Myocyte (in vitro differentiated cells): ENCODE measurements at places on chromosomes 12 and 14. TPM values are rescaled to one million over a fixed set of nuclear protein-coding genes. Genes with fewer than 3 reads are reported as not detected.

Gene IL22
- not detected in 2 replicates for total RNA-seq

DNA sequence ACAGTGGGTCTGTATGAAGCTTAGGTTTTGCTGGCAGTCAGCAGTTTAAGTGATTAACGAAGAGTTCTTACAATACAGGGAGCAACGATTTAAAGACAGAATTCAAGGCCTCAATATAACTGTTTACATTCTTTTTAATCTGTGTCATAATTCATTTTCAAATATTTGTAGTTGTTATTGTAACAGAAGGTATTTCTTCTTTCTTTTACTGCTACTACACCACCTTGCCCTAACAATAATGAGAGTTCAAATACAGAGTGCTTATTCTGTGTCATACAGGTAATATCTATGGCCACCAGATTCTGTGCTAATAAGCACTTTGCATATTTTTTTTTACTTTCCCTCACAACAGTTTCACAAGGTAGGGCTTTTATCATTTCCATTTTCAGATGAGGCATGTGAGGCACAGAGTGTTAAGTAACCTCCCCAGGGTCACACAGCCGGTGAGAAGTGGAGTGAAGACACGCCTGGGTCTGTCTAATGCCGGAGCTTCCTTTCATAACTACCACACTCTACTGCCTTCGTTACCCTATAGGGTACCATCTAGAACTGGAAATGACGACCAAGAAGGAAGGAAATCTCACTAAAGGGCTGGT is 81.9 kb downstream of the PELI2 start:
- no peak for DNase-seq

Gene OR4Q3
- not detected in 2 replicates for total RNA-seq

DNA sequence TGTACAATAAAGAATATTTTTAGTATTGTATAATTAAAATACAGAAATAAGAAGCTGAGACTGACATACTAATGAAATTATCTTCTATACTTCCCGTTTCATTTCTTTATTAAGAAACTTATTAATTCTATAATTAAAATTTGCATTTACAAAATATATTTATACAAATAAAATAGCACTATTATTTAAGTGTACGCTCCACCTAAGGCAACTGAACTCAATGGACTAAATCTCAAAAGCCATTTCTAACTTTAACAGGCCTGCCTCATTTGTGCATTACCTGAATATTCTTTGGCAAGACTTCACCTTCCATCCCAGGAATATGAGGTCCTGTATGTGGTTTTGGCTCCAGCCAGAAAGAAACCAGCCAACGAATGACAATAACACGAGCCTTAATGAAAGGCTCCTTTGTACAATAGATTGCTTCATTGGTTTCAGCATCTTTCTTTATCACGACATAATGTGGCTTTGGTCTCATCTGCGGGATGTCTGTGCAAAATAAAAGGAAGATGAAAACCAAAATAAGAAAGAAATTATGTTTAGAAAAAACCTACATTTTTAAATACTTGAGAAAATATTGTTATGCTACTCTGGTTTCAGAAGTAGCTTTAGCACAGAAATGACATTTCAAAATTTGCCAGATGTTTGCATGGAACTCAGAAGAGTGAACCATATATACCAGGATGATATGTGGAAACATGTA is 58.7 kb downstream of the RALGAPA1 start:
- no peak for DNase-seq

Gene RHOJ
- not detected in 2 replicates for total RNA-seq

Gene KERA
- total RNA-seq, result not detected in 2 replicates

DNA sequence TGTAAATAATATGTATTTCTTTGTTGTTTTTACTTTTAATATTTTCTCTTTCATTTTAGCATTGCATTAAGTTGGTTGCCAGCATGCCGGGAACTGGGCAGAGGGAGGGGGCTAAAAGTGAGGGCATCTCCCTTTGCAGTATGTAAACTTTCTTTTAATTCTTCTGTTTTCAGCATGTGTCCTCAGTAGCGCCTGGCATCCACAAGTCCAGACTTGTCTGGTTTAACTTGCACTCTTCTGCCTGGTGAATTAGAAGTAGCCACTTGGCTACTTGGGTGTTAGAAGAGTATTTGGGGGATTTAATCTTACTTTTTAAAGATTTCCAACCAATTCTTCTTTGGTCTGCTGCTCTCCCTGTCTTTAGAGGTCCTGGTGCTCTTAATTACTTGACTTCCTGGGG is 117.2 kb upstream of the SCAF11 start:
- DNase-seq, result no peak

DNA sequence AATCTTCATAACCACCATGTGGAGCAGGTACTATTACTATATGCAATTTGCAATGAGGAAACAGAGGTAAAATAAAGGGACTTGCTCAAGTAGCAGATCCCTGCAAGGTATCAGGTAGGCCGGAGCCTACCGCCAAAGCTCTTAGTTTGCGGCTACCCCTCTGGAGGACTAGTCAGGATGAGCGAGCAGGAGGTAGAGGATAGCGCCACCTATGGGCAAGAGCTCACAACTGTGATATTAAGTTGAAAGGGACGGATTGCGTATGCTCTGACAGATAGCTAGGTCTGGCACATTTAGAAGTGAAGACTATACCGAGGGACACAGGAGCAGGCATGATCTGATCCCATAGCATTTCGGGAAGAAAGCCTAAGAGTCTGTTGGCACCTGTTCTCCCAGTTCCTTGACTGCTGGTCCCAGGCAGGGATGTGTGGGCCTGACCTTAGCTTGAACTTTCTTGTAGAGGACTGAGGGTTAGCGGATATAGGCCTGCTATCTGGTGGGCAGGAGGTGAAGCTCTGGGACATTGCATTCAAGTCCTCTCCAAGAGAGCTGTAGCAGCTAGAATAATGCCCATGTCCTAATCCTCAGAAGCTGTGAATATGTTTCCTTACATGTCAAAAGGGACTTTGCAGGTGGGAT is 48.0 kb downstream of the SLC17A8 start:
- peak; percentile 19 for DNase-seq

- no peak for DNase-seq
These were observed 92.9 kb downstream of the KCNC2 start for GRCh38 chr12:75116646-75117198.

DNA sequence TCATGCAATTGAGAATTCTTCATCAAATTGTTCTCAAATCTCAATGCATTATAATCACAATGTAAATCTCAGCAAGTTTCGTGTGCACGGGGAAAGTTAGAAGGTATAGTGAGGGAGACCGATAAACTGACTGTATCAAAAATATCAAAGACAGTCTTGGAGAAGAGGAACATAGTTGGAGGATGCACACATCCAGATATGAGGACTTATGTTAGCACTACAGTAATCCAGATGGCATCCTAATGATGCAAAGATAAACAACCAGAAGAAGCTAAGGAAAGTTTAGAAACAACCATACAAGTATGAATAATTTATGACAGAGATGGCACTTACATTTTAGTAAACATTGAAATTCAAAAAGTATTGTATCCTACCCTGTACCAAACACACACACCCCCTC is 760.1 kb downstream of the RPS29 start:
- no peak for DNase-seq

GRCh38 chr14:101476258-101476915 is 84.9 kb upstream of the DIO3 start:
- no peak for DNase-seq

- no peak for DNase-seq
These were observed 91.0 kb downstream of the TBX3 start for GRCh38 chr12:114592946-114593345.

DNA sequence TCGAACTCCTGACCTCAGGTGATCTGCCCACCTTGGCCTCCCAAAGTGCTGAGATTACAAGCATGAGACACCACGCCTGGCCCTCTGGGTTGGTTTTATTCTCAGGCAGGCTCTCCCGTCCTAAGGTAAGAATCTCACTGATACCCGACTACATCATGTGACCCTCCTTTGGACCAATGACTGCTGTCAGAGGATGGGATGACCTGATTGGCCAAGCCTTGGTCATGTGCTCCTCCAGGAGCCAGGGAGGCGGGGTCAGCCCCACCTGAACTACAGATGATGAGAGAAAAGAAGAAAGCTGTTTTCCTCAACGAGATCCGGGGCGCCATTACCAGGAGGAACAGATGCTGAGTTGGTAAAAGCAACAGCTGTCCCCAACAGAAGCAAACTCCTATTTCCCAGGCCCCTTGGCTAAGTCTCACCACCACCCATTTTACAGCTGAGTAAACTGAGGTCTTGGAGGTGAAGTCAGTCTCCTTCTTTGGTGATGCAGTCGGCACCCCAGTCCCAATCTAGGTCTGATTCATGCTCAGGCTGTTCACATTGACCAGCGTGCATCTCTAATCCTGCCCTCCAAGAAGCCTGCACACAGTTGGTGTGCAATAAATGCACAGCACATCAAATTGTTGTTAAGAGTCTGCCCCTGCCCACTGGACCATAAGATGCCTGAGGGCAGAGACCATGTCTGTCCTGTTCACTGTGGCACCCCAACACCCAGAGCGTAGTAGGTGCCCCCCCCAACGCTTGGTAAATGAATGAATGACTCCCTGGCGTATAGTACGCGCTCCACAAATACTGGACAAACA is 118.8 kb downstream of the SCARB1 start:
- DNase-seq, result no peak

DNA sequence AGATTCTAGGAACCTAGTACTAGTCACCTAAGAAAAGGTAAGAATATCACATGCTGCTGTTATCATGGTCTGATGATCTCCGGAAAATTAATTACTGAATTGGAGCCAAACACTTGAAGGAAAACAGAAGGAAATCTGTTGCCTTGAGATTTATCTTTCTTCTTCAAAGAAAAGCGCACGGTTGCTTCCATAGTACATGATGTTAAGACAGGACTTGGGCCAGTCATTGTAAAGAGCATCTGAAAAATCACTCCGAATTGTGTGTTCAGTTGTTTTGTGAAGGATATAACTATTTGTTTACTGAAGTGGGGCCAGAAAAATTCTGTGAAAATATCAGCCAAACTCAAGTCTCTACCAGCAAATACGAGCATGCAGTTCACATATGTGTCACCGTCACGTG is 134.9 kb upstream of the FOXN3 start:
- no peak for DNase-seq

- no peak for DNase-seq
These were observed 41.4 kb downstream of the FBXL14 start for GRCh38 chr12:1552911-1553491.

Gene SH2B3
- 116 and 203 TPM in 2 replicates for total RNA-seq

Gene TSPAN19
- not detected in 2 replicates for total RNA-seq

DNA sequence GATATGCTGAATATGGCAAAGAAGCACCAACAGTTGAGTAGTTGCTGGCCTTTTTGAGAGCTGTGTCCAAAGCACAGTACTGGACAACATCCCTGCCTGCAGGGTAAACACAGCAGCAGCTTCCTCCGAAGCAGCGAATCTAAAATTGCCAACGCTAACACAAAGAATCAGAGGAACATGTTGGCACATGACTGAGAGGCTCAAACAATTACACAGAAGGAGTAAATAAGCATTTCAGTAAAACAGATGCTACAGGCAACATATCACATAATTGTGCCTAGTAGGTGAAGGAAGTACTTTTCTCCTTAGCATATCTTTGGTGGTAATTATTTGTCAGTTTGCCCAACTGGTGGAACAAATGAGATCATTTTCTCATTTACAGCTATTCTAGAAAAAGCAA is 52.1 kb downstream of the KICS2 start:
- DNase-seq, result no peak

Gene ABCC9
- 10.1 and 18.5 TPM in 2 replicates for total RNA-seq

GRCh38 chr12:83841620-83842019 is 1071.0 kb downstream of the SLC6A15 start:
- no peak for DNase-seq

- DNase-seq, result no peak
These were observed 330.7 kb downstream of the CACNA1C start for GRCh38 chr12:2383325-2384028.

- no peak for DNase-seq
These were observed 60.6 kb downstream of the MYRFL start for GRCh38 chr12:69885658-69886057.

GRCh38 chr14:101035466-101036225 is 132.1 kb upstream of the RTL1 start:
- DNase-seq, result no peak

DNA sequence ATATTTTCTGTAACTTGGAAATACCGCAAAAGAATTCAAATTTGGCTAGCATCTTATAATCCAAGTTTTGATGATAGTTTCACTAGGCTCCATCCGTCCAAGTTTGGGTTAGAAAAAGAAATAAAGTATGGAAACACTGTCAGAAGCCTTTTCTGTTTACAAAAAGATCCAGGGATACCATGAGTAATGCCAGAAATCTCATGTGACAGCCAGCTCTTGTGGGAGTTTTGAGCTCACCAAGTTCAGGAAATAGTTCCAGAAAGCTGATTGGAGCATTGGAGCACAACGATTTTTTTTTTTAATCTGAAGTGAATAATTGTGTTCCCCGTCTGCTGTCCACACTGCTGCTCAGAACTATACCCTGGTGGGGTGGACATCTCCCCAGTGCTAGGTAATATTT is 229.7 kb upstream of the NPAS3 start:
- DNase-seq, result peak; percentile 76

- no peak for DNase-seq
These were observed 697 bp upstream of the HOXC5 start for GRCh38 chr12:54032086-54032619.

- peak; percentile 21 for DNase-seq
These were observed 27.3 kb downstream of the FRS2 start for GRCh38 chr12:69497308-69498026.

Gene PLEKHH1
- total RNA-seq, result 0.05 TPM in 1 of 2 replicates, not detected in the other

DNA sequence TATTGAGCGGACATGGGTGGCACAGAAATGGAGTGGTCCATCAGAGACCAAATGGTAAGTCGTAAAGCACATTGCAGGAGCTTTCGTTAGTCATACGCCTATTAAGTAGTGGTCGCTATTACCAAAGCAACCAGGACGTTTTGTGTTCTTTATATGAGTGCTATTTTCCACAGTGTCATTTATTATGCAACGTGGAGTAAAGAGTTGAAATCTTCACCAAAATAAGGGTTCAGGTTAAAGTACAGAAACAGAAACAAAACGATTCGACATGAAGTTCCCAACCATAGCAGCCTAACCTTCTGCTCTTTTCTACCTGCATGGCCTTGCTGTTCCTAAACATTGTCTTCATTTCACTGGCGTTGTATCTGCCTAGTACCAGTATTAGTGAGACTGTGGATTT is 20.1 kb upstream of the FGD4 start:
- DNase-seq, result no peak

Gene ATL1
- total RNA-seq, result 5.0 and 7.4 TPM in 2 replicates

GRCh38 chr12:23855813-23856212 is 93.7 kb downstream of the SOX5 start:
- DNase-seq, result no peak

Gene GLS2
- total RNA-seq, result not detected in 2 replicates

DNA sequence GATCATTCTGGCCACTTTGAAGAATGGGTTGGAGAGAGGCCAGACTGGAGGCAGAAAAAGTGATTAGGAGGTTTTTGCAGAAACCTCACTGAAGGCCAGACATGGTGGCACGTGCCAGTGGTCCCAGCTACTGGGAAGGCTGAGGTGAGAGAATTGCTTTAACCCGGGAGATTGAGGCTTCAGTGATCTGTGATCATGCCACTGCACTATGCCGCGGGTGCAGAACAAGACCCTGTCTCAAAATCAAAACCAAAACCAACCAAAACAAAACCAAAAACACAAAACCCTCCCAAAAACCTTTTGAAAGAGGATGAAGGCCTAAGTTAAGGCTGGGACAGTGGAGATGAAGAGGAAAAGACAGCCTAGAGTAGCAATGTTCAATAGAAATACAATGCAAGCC is 15.2 kb upstream of the CFAP54 start:
- no peak for DNase-seq

Gene GPR137C
- 1.2 and 1.6 TPM in 2 replicates for total RNA-seq

- peak; percentile 70 for DNase-seq
These were observed 46.7 kb upstream of the FICD start for GRCh38 chr12:108468196-108468968.

- no peak for DNase-seq
These were observed 5.9 kb downstream of the SERPINA6 start for GRCh38 chr14:94317259-94317658.
